ENCODE measurements at places on chromosomes 3 and 15.
A peak's percentile ranks its signal among the peaks of the same experiment; 100 is the strongest.

- DNase-seq: no peak
These were observed 154.7 kb upstream of the KCNMB2 start for GRCh38 chr3:178381555-178381954.

DNA sequence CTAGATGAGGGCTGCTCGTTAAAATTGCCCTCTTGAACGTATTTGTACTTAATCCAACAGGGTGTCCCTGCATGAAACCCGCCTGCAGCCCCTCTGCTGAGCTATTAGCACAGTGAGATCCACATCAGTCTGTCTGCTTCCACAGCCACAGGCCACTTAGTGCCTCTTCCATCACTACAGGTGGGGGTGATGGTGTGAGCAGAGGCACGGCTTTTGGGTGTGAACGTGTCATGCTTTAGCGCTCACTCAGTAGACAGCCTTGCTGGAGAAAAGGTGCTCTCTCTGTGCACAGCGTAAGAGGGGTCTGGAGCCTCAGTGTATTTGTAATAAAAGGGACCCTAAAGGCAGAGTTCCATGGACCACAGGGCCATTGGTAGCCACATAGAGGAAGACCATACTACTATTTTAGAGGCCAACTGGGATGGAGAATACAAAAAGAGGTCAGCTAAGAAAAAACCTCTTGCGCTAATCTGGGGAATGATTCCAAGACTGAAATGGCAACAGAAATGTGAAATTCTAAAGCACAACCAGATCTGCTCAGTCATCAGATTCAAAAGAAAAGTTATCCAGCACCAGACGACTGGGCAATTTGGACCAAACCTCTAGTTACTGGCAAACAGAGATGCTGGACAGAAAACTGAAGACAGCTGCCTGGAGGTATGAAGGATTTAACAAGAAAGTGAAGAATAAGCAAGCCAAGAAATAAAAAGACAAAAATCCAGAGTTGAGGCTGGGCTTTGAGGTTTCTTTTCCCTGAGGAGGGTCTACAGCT is 120.2 kb downstream of the ATP10A start:
- no peak for DNase-seq

DNA sequence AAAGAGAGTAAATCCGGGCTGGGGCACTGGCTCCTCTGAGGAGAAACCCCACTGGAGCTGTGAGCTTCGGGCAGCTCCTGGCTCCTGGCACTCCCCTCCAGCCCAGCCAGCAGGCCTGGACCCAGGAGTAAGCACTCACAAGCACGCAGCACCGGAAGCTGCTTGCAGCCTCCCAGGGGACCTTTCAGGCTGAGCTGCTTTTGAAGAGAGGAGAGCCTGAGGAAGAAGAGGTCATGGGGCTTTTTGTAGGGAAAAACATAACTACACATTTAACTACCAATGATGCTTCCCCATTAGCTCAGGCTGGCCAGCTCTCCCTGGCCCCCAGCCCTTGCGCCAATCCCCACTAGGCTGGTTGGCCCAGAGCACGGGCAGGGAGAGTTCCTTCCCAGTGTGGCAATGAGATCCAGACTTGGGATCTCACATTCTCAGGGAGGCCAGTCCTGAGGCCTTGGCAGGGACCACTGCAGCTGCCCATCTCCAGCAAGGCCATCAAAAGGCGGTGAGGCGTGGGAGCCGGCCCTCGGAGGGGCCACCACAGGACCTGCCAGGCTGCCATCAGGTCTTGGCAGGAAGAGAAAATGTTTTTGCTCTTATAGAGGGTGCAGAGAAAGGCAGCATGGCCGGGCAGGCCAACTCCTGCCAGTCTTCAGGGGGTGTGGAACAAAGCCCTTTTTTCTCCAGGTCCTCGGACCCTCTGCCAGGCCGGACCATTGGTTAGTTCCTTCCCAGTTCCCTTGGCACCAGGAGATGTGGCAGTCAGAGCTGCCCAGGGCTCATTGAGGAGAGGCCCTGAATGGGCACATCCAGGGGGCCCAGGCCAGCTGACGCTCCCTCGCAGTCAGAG is 41.5 kb upstream of the MFGE8 start:
- DNase-seq: no peak

GRCh38 chr3:4061783-4062360 is 241.3 kb upstream of the SETMAR start:
- no peak for DNase-seq

- DNase-seq: no peak
These were observed 217.7 kb downstream of the ABHD5 start for GRCh38 chr3:43908456-43908855.

- no peak for DNase-seq
These were observed 110.7 kb upstream of the CDIN1 start for GRCh38 chr15:36468746-36469145.

GRCh38 chr3:145678401-145678800 is 482.6 kb downstream of the PLOD2 start:
- DNase-seq: no peak

DNA sequence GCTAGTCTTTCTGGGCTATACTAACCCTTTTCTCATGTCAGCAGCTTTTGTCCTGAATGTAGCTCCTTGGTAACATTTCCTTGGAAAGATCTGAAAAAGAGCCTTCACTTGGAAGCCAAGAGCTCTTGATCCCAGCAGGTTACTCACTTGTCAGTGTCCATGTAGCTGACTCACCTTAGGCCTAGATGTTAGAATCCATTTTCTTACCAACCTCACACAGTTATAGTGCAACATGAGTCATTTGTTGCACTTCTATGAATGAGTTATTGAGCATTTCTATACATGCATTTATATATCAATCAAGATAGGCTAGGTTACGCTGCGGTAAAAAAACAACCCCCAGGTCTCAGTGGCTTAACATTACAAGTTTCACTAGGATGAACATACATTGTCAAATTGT is 106.8 kb upstream of the SLC7A14 start:
- peak; percentile 12 for DNase-seq

DNA sequence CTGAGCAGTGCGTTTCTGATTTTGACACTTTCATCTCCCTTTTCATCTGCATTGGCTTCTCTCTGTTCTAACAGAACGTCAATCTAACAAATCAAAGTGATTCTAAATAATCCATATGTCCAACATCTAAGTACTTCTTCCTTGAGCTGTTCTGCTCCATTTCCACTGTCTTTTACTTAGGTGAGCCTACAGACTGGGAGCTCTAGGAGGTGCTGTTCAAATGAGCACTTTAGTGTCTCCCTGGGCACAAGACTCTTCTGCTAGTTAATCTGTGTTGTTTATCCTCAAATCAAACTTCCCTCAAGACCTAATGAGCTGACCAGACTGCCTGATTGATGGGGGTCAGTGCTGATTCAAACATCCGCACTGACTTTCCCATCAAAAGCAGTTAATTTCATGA is 408.1 kb downstream of the WDR72 start:
- DNase-seq: no peak
